ENCODE measurements at places on chromosomes 7 and 10. TPM values are rescaled to one million over a fixed set of nuclear protein-coding genes. Genes with fewer than 3 reads are reported as not detected.

- DNase-seq, result no peak
These were observed 94.9 kb upstream of the SKAP2 start for GRCh38 chr7:26959290-26959689.

FAM24B gene
- 0.45 TPM for total RNA-seq

GRCh38 chr10:119501690-119502089 lies 40.8 kb downstream of the RGS10 start:
- no peak for DNase-seq

DNA sequence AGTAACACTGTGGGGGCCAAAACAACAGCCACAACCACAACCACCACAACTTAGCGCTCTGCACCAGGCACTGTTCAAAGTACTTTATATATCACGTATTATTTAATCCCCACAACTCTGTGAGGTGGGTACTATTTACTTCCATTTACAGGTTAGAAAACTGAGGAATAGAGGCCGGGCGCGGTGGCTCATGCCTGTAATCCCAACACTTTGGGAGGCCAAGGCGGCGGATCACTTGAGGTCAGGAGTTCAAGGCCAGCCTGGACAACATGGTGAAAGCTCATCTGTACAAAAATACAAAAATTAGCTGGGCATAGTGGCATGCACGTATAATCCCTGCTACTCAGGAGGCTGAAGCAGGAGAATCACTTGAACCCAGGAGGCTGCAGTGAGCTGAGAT lies 3.6 kb downstream of the DNAJC12 start:
- DNase-seq, result no peak

- no peak for DNase-seq
These were observed 120.9 kb upstream of the TMEM106B start for GRCh38 chr7:12089951-12090756.

DNA sequence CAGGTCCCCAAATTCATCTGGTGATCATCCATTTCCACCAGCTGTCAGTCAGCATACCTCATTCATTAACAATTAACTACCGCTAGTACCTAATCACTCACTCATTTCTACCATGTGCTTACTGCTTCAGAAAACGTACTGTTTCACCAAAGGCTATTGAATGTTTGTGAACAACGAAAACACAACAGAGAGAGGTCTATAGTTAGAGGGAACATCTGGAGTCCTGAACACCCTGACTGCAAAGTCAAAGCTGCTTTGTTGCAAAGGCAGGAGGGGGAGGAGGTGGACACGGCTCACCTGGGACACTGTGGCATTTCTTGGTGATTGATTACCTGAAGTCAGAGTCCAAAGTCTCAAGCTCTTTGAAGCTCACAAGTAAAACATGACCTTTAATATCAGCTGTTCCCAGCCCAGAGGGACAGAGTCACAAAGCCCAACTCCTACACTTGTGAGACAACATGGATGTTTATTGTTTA lies 342.3 kb upstream of the ADARB2 start:
- no peak for DNase-seq

LIPJ gene
- total RNA-seq, result not detected

DNA sequence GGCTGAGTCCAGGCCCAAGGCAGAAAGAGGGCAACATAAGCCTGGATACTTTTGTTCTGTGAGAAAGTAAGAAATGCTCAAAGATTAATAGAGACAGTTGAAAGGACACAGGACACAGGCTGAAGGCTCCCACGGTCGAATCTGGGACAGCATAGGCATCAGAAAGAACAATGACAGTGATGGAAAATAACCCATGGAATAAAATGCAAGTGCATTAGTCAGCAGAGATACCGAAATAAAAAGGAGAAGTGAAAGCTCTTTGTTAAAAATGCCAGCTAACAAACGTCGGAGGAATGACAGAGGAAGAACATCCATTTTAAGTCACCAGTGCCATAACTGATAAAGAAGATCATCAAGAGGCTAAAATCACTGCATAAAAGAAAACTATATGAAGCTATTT lies 19.6 kb upstream of the AGAP5 start:
- no peak for DNase-seq

ELFN1 gene
- total RNA-seq, result 0.11 TPM

GRCh38 chr7:77661816-77662215 lies 34.4 kb upstream of the RSBN1L start:
- DNase-seq, result no peak

DNA sequence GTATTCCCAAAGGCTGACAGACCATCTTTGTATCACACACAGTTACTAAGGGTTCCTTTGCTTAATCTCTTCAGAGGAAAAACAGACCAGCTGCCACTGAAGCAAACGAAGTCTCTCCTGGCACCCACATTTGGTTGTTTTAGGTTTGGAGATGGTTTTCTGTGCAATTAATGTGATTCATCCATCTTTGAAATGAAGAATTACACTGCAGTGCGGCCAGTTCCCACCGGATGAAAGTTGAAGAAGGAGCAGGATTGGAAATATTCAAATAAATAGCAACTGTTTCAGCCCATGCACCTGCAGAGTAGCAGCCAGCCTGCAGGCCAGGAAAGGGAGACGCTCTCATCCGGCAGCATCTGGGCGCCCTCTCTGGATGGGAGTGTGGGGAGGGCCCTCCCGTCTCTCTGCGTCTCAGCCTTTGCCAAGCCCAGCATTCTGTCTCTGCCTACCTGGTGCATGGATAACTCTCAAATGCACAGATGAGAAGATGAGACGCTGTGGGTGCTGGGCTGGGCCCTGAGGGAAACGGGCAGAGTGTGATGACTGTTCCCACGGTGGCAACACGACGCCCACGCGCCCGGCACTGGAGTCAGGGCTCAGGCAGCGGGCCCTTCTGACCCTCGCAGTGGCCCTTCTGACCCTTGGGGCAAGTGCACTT lies 214.0 kb downstream of the PTPRN2 start:
- DNase-seq, result no peak

All from SK-MEL-5 (cell line).